Cardiac fibroblast (primary cell): ENCODE measurements at places on chromosomes 2 and 18.

- DNase-seq, result no peak
Measured at GRCh38 chr2:44168681-44169154, at the start of gene PPM1B. Gene PPM1B (plus strand): TSS chr2:44168875. CDS start chr2:44201200, 32,325 bp downstream.

GRCh38 chr2:40690525-40690924 lies 238.6 kb upstream of the SLC8A1 start:
- DNase-seq, result no peak

- no peak for DNase-seq
Measured at GRCh38 chr2:96602330-96602823, 35.7 kb downstream of the KANSL3 start.

GRCh38 chr2:66866331-66867062 lies 431.6 kb downstream of the MEIS1 start:
- DNase-seq, result no peak

- DNase-seq, result peak; percentile 49
Measured at GRCh38 chr2:189128970-189129369, 50.6 kb downstream of the COL5A2 start.

GRCh38 chr2:105571445-105571987 lies 172.7 kb upstream of the FHL2 start:
- DNase-seq, result no peak

- no peak for DNase-seq
Measured at GRCh38 chr2:177391822-177392372, 676 bp upstream of the AGPS start.

GRCh38 chr2:177211576-177212105 lies 953 bp upstream of the HNRNPA3 start:
- DNase-seq, result no peak
